ENCODE measurements at places on chromosomes 4 and X.

DNA sequence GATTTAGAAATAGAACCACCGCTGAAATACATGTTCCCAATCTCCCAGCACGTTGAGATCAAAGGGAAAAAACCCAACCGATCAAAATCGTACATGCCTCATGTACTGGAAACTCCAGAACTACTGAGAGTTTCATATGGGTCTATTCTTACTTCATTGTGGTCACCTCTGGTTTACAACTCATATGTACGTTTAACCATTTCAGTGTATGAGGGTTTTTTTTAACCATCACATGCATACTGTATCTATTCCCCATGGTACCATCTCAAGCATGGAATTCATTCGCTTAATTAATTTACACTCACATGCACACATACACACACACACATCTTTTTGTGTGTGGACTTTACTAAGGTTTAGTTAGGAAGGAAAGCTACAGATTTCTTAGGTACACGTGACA is 46.0 kb upstream of the CLNK start:
- DNase-seq = no peak

DNA sequence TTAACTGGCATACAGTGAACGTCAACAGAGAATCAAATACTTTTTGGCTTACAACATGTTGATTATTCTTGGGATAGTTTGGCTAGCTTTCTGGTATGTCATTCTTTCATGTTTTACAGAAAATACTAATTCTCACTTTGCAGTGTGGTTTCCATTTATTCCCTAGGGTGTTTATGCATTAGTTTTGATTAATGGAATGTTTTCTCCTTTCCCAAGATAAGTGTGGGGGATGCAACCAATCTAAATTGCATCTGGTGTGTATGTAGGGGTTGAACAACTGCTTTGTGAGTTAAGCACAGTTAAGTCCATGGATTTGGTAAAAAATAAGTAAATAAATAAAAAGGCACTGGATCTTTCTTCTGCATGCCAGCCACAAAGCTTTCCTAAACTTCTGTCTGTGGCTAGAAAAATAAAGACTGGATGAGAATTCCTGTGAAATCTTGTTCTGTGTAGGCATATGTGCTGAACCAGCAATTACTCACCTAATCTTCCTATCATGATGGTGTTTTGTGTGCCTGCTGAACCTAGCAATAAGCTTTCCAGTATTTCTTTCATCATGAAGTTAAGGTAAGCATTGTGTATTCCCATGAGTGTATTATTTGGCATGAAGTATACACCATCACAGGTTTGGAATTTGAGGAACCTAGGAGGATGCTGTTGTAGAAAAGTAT is 50.6 kb upstream of the TENM3 start:
- DNase-seq = no peak

- DNase-seq = no peak
These were observed 26.4 kb downstream of the ENPP6 start for GRCh38 chr4:184191267-184191666.

- DNase-seq = no peak
These were observed 2.4 kb downstream of the LONRF3 start for GRCh38 chrX:118976599-118977340.
